ENCODE measurements at places on chromosomes 6 and 20.

- DNase-seq, result no peak
These were observed 119.7 kb downstream of the GRIK2 start for GRCh38 chr6:101513181-101513580.

GRCh38 chr20:17934141-17934862, 34.3 kb downstream of the SNX5 start:
- DNase-seq, result no peak

DNA sequence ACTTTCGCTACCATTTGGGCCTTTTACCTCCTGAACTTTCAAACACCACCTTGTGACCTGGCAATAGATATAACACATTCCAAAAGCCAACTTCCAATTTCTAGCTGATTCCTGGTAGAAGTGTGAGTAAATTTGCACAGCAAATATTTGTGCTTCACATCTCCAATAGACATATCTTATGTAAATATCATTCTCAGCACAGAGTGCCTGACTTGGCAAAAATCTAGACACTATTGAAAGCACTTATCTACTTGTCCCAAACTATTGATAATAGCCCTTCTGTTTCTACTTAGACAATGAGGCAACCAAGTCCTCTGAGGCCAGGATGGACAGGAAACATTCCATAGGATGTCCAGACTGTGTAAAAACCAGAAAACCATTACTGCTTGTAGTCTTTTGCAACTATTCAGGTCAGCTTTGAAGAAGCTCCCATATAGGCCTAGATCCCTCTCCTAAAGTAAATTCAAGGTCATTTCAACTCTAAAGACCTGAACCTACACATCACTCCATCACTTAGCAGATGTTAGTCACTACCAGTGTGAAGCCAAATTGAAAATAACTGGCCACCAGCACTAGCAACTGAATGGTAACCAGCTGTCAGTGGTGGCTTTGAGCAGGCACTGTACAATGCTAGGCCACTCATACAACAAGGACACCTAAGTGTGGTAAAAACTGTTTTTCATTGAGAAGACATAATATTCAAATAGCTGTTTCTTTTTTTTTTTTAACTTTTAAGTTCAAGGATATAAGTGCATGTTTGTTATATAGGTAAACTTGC, 95.3 kb upstream of the RSPO3 start:
- no peak for DNase-seq

DNA sequence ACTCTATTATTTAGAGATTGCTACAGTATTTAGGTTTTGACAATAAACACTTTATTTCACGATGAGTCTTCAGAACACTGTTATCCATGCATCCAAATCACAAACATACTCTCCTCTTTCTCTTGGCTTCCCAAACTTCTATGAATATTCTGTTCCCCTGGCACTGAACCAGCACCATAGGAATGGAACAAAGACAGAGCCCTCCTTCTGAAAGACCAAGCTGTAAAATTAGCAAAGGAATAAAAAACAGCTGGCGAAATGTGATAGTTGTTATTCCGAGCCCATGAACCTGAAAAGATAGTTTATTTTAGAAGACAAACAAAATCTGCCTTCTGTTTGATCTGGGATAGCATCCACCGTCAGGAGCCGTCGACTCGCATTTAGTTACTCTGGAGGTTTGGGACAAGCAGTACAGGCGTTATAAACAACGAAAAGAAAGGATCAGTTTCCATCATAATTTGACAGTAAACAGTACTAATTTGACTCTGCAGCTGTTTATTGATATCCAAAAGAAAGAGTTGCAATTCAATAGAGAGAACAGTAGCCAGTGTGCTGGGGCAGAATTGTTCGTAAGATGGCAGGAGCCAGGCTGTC, 161.4 kb downstream of the CLIC5 start:
- no peak for DNase-seq

- DNase-seq, result no peak
These were observed 44.3 kb downstream of the HDGFL1 start for GRCh38 chr6:22613695-22614094.

GRCh38 chr6:122609881-122610689, at the start of gene PKIB:
PKIB (plus strand) TSS chr6:122610405; CDS start chr6:122717795, 107,390 bp downstream.
- peak; percentile 2 for DNase-seq

GRCh38 chr6:141164042-141164743, 968.5 kb upstream of the GJE1 start:
- no peak for DNase-seq

DNA sequence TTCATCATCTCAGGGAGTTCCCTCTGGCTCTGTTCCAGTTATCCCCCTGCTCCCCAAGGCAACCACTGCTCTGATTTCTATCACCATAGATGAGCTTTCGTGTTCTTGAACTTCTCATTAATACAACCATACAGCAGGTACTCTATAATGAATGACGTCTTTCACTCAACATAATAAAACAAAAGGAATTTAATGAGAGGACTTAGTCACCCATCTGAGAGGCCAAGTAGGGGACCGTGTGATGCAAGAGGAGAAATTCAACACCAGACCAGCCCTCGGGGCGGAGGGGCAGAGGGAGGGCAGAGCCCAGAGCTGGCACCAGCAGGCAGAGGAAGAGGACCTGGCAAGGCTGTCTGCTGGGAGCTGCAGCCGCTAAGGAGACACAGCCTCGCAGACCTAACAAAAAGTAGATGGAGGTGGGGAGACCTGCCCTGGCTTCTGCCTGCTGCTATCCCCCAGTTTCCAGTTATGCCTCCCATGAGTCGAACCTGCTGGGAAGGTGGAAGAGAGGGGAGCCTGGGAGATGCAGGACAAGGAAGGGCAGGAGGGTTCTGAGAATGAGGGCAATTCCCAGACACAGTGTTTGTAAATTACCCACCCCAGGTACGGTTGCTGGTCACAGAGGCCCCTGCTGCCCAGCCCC, 13.8 kb downstream of the CCN5 start:
- DNase-seq, result no peak

- no peak for DNase-seq
These were observed 314.1 kb upstream of the SGK1 start for GRCh38 chr6:134632024-134632423.

GRCh38 chr20:55830121-55830827, 175.0 kb downstream of the CBLN4 start:
- no peak for DNase-seq

GRCh38 chr6:92433911-92434310, 985.4 kb downstream of the EPHA7 start:
- DNase-seq, result no peak

DNA sequence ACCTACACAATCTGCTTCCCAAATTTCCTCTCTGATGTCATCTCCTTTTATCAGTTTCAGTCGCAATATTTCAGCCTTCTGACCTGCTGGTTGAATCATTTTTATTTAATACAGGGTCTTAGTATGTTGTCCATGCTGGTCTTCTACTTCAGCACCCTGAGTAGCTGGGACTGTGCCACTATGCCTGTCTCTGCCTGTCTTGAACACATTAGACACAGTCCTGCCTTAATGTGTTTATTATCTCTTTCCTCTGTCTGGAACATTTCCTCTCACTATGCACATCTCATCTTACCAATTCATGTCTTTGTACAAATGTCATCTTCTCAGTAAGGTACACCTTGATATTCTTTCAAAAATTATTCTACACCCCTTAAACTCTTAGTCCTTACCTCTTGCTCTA, 106.5 kb downstream of the THEMIS start:
- DNase-seq, result no peak

GRCh38 chr6:138211048-138211581, 7.2 kb downstream of the PBOV1 start:
- no peak for DNase-seq

GRCh38 chr20:38267296-38267695, 6.8 kb upstream of the KIAA1755 start:
- DNase-seq, result no peak

- no peak for DNase-seq
These were observed 440.3 kb upstream of the HS3ST5 start for GRCh38 chr6:114783083-114783482.

- DNase-seq, result no peak
These were observed 28.0 kb downstream of the PNLDC1 start for GRCh38 chr6:159828074-159828473.

DNA sequence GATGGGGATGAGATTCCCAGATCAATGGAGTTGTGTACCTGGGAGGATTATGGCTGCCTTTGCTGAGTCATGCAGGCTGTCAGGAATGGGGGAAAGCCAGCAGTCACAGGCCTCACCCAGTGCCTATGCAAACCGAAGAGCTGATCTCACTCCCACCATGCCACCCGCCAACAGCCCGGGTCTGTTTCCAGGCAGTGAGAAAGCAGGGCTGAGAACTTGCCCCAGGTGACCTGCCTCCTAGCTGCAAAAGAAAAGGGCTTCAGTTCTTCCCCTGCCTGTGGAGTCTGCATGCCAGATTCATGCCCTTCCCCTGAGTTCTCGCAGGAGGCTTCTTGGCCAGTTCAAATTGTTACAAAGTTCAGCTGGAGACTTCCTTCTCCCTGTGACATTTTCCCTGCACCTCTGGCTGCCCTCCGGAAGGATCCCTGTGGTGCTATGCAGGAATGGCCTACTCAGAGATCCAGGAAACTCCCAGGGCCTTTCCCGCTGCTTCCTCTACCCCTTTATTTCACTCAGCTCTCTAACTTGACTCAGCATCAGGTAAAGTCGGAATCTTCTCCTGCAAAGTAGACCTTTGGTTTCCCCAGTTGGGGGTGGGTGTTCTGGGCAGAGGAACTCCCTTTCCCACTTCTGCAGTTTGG, 71.5 kb upstream of the B3GAT2 start:
- DNase-seq, result no peak

DNA sequence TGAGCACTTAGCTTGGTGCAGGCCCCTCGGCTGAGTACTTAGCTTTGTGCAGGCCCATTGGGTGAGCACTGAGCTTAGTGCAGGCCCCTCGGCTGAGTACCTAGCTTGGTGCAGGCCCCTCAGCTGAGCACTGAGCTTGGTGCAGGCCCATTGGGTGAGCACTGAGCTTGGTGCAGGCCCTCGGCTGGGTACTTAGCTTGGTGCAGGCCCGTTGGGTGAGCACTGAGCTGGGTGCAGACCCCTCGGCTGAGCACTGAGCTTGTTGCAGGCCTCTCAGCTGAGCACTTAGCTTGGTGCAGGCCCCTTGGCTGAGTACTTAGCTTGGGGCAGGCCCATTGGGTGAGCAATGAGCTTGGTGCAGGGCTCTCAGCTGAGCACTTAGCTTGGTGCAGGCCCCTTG, 387.1 kb downstream of the THBS2 start:
- no peak for DNase-seq

DNA sequence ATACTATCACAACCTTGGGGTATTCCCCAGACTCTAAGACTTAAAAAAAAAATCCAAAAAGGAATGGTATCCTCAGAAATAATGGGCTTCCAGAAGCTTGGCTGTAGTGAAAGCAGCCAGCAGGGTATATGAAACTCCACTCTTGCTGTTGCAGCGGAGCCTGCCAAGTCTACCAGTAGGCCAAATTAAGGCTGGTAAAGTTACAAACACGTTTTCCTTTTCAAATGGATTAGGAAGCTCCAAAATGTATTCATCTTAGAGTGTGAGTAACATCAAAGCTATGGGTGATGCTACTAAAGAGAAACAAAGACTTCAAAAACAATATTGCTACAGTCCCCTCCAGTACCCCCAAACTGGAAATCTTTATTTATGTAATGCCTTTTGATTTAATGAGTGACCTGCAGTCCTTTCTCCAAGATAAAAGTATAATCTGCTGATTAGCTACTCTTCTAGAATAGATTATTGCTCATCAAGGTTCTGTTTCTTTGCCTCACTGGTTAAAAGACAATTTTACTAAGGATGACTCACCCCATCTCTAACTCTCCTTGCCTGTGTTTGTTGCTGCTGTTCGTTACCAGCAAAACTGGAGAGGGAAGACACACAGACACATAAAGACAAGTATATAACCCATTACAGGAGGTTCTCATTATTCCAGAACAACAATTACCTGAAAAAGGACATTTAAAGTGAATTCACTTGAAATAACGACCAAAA, 84.9 kb downstream of the BTBD9 start:
- no peak for DNase-seq

DNA sequence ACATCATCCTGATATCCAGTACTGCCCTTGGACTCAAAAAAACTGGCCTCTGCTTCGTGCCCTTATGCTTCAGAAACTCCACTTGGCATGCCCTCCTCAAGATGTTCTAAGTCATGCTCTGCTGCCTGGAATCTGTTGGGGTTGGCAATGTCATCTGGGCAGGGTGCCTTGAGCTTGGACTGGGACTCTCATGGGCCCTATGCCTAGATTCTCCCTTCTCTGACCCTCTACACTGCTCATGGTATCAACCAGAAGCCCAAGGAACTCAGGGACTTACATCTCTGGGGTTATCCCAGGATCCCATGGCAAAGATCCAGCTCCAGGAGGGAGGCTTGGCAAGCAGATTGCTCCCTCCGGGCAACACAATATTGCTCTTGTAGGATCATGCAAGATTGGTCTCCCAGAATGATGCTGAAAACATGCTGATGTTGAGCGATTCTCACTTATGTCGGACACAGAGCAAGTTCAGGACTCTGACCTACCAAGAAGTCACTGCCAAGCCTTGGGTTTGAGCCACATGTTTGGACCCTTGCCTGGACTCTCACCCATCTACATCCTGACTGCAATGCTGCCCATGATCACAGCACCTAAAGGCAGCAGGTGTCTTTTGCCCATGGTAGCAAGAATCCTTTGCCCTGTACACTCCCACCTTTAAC, 88.8 kb downstream of the ADAT2 start:
- DNase-seq, result no peak

DNA sequence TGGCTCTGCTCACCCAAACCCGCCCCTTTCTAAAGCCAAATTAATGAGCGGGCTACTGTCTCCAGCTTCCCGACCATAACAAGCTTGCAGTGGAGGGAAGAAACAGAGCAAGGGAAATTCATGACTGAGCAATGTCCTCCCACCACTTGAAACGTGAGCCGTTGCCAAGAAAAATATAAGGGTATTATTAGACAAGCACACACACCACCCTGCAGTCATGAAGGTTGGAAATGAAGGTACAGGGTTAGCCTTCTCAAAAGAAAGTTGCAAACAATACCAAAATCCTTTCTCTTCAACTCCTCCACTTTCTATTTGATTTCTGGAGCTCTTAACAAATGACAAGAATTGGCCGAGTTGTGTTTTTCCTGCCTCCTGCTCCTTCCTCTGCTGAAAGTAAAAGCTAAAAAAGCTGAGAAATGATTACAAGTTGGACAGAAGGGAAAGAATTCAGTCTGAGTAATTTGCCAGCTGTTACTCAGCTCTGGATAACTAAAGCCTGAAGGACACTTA, 151.1 kb upstream of the B3GAT2 start:
- no peak for DNase-seq

DNA sequence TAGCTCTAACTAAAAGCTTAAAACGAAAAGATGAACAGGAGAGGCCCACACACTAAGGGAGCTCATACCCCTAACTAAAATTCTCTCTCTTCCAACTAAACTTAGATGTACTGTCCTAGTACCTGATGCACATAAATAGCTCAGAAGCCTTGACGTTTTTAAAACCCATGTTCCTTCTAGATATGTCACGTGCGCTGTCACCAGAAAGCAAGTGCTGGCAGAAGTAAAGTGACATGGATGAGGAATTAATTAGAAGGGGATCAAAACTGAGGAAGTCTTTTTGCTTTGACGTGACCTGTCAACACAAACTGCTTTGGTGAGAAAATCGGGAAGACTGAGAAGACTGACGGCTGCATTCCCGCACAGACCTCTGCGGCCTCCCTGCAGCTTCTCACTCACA, 142.5 kb downstream of the ZMYND8 start:
- no peak for DNase-seq
